ENCODE measurements at places on chromosomes 5 and 9. TPM values are rescaled to one million over a fixed set of nuclear protein-coding genes. Genes with fewer than 3 reads are reported as not detected.

DNA sequence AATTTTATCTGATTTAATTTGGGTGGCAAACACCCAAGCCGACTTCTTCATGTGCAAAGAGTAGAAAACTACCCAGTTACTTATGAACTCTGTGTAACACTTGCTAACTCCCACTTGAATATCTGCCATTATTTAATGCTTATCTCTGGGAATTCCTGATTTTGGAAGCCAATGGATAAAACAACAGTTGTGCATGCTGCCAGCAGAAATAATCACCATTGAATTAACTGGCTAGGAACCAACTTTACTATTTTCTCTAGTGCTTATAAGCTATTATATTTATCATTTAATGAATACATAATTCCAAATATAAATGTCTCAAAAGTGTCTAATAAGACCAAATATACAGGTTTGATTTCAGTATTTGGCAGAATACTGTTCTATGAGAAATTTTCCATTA is 85.7 kb downstream of the IZUMO3 start:
- no peak for DNase-seq

Gene HAPLN1
- polyA plus RNA-seq = 0.07 TPM

DNA sequence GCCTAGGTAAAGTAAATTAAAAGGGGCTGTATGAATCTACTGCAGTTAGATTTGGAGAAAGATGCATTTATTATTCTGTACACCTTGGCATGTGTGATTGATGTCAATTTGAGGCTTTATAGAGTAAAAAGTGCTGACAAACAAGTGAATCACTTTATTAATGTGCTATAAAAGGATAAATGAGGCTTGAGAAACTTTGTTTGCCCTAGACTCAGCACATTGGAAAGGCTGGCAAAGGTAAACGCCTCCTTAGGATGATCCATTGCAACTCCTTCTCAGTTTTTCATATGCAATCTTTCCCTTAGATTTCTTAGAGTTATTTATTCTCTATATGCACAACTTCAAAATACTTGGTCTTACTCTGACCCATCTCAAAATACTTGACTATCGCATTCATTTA is 369.0 kb downstream of the HINT1 start:
- no peak for DNase-seq

GRCh38 chr5:171837522-171837921 is 51.9 kb downstream of the SMIM23 start:
- no peak for DNase-seq

GRCh38 chr5:7851240-7851592 is 283 bp upstream of the CFAP90 start:
- DNase-seq = no peak

Gene BTNL9
- polyA plus RNA-seq = 4.8 TPM

- DNase-seq = no peak
Observed at GRCh38 chr9:69442486-69442885, 117.5 kb downstream of the ENTREP1 start.

Gene TNFSF8
- 0.53 TPM for polyA plus RNA-seq

Gene CCL27
- polyA plus RNA-seq = not detected

Gene MSX2
- polyA plus RNA-seq = 0.09 TPM

Gene DBH
- 21.2 TPM for polyA plus RNA-seq

Gene SLC36A3
- not detected for polyA plus RNA-seq

Gene INIP
- polyA plus RNA-seq = 6.2 TPM

DNA sequence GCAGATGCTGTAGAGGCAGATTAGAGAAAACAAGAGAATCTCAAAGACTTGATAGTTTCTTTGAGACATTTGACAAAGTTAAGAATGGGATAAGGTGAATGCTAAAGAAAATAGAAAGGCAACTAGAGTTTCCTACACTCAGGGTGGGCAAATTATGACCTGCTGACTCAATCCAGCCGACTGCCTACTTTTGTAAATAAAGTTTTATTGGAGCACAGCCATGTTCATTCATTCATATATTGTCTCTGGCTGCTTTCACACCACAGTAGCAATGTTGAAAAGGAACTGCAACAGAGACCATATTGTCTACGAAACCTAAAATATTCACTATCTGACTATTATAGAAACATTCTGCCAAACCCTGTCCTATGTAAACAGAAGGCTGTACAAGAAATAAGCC is 37.6 kb upstream of the TARS1 start:
- DNase-seq = no peak

GRCh38 chr5:54859316-54859715 is 126.1 kb downstream of the ESM1 start:
- DNase-seq = no peak

Gene SLIT3
- polyA plus RNA-seq = 0.61 TPM

DNA sequence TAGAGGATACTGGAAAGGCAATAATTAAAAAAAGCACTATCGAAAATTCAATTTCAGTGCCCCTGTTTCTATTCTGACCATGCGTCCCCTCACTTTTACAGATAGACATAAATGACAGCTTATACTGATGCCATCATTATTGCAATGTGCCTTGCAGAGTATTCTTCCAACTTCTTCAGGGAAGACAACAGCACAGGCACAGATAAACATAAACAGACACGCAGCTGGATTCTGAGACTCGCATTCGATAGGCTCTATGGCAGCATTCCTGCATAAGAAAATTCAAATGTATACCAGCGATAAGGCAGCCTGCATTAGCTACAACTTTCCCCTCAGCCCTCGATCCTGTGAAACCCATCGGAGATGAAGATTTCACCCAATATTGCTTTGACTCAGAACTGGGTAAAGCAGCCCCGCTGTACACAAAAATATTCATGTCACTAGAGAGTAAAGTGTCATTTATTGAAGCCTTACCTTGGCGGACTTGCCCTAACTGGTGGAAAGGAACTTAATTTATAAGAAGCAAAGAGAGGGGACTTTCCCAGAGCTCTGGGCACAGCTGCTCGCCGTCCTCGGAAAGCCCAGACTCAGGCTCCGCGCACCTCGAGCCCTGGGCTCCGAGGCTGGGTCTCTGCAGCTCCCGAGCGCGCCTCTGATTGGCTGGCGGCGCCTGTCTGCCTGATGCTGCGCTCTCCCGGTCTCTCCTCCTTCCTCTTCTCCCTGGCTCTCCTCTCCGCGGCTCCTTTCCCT is at the start of gene CDH18:
Gene CDH18 (minus strand): TSS at position 589 of the 750 bp plus-strand sequence. CDS start 149,214 bp downstream, outside the sequence.
- no peak for DNase-seq

DNA sequence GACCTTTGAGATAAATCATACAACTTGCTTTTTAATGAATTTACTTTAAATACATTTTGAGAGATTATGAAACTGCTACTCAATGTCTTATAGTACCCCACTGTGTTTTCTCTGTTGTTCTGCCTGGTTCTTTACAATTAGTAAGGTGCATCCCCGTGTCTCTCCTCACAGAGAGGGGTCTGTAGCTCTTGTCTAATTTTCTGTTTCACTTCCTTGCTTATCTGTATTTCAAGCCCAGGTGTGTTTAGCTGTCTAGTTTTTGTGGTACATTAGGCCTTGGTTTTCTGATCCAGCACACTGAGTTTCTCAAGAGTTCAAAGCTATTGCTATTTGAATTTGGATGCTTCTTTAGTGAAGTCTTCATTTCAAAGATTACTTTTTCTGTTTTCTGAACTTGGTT is 105.1 kb downstream of the MAST4 start:
- no peak for DNase-seq

- DNase-seq = no peak
Observed at GRCh38 chr5:74103131-74104023, 477.4 kb downstream of the ARHGEF28 start.
